ENCODE measurements at places on chromosomes 5 and 9.
A peak's percentile ranks its signal among the peaks of the same experiment; 100 is the strongest.

- no peak for DNase-seq
Observed at GRCh38 chr5:124630767-124631704, 115.4 kb downstream of the ZNF608 start.

- DNase-seq = no peak
Observed at GRCh38 chr5:159332800-159333544, 2.7 kb upstream of the IL12B start.

DNA sequence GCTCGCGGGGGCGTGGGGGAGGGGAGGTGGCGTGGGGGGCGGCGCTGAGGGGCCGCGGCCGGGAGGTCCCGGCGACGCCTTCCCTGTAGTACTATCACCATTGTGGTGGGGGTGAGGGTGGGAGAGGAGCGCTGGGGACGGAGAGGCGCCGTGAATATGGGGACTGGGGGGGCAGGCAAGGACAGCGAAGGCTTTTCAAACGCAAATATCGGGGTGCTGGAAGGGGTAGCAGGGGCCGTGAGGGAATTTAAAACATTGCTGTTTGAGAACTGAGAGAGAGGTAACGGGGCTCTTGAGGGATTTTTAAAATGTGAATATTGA lies 427 bp downstream of the RBM27 start:
- no peak for DNase-seq

DNA sequence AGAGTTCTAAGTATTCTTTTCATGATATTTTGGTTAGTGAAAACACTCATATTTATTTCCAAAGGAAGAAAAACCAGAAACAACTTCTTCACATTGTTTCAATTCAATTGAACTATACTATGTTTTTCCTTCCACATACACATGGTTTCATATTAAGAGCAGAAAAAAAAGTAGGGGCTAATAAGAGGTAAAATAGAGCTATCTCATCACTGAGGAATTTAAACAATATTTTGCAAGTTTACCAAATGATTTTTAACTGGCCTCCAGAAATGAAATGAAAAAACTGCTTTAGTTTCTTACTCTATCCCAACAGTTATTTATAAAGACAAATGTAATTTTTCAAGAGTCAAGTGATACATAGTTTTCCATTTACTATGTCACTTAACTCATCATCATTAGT lies 233.5 kb downstream of the RFX3 start:
- DNase-seq = peak; percentile 27

DNA sequence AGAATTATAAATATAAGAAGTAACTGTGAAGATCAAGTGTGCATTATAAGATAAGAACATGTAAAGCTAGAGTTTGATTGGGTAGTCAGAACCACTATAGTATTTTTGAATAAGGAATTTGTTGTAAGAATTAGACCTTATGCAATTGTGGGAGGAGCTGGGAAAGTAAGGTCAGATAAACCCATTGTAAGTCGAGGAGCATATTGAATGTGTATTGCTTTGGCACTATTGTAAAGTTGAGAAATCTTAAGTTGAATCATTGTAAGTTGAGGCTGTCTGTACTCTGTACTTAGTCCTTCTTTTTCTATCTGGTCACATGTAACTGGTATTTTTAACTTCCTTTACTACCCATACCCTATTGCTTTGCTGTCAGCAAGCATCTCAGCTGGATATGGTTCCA lies 158.7 kb downstream of the CCDC171 start:
- DNase-seq = peak; percentile 40

GRCh38 chr9:2758898-2759510 lies 41.7 kb downstream of the KCNV2 start:
- peak; percentile 48 for DNase-seq

DNA sequence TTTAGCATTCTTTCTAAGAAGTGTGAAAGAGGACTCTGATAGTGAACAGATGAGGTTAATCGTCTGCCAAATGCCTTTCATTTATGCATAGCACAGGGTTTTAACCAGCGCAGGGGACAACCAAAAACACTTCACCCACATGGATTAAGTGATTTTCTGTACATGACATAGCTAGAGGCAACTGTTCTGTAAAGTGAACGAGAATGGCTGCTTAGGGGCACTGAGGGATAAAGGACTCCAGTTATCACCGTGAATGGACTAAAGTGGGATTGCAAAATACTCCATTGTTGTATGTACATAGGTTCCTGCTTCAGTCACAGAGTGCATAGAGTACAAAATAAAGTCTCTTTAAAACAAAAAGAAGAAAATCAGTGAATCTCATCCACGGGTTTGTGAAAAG lies 456.8 kb downstream of the DMAC1 start:
- no peak for DNase-seq

DNA sequence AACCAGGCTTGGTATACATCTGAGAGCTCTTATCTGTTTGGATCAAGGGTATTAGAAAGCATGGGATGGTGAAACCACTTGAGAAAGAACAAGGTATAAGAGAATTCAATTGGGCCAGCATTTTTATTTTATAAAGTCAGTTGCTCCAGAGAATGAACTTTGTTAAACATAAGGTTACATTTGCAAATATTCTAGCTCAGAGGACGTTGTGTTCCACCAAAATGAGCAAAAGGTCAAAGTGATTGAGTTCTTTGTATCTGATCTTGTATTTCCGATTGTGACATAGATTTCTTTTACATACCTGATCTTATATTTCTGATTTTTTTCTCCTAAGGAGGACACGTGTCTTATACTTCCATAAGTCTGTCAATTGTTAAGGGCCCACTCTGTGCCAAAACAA lies 8.6 kb upstream of the STARD4 start:
- DNase-seq = no peak

DNA sequence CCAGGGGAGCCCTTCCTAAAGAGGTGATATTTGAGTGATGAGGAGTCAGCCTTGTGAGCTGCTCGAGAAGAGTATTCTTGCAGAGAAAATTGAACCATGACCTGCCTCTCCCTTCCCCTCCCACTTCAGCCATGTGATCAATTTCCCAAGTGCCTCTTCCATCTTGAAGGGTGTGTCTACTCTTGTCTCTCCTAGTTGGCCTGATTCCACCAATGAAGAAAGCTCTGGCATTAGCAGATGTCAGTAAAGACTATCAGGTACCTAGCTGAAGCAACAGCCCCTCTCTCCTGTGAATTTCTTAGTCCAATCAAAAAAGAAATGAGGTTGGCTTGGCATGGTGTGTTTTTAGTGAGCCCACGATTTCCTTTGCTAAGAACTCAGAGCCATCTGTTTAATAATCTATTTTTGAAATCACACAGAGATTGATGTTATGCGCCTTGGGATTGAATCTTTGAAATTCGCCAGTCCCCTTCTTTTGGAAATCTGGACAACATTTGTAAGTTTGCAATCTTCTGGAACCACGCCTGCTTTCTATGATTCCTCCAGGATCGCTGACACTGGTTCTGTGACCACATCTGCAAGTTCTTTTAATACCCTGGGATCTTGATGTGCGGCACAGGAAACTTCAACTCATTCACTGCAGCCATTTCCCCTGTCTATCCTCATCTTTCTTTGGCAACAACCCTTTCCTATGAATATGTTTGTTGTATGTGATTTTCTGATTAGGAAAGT lies 404.6 kb downstream of the DMRT2 start:
- no peak for DNase-seq

DNA sequence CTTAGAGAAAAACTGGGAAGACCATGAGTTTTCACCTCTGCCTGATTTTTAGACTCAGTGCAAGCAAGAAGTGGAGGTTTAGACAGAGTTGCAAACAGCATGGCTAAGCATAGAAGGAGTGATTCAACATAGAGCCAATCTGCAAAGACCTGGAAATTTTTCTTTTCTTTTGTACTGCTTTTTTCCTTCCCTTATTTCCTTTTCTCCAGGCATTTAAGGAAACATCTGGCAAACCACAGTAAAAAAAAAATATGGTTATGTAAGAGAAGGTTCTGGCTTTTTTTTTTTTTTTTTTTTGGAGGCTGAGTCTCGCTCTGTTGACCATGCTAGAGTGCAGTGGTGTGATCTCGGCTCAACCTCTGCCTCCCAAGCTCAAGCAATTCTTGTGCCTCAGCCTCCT lies 16.6 kb upstream of the DCAF12 start:
- DNase-seq = no peak

DNA sequence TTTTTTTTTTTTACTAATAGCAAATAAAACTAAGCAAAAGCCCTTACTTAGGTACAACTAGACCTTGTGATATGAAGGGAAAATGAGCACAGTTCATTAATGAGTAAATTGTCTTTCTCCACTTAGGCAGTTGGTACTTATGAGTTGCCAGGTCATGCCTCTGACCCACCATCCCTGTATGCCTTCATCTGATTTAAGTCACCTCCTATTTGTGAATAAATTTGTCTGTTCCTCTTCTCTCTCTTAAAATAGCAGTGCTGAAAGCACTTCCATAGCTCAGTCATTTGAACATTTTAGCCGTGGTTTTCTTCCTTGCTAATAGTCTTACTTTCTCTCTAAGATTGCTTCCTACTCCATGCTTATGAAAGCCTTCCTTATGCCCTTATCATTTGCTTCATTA lies 61.4 kb downstream of the SLC44A1 start:
- no peak for DNase-seq

GRCh38 chr5:35777358-35778087 lies 79.2 kb upstream of the IL7R start:
- peak; percentile 94 for DNase-seq

- DNase-seq = no peak
Observed at GRCh38 chr5:91423871-91424270, 40.8 kb upstream of the ARRDC3 start.

GRCh38 chr9:7760014-7760415 lies 39.6 kb downstream of the DMAC1 start:
- peak; percentile 9 for DNase-seq

DNA sequence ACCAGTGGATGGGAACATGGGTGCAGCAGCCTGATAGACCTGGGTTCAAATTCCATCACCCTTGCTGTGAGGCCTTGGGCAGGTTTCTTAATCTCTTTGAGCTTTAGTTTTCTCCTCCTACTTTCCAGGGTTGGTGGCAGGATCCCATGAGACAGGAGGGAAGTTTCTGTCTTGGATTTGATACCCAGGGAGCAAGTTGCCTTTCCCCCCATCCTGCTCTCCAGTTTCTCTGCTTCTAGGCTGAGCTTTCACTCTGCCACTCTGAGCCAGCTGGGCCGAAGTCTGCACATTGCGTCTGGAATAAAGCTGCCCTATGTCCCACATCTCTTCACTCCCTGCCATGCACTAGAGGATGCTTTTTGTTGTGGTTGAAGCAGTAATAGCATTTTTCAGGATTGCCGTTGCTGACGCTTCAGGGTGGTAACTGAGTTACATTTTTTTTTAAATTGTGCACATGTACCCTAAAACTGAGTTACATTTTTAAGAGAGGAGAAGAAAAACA lies 40.5 kb upstream of the ANGPTL2 start:
- DNase-seq = no peak

- no peak for DNase-seq
Observed at GRCh38 chr5:6830643-6831239, 117.5 kb downstream of the TENT4A start.

DNA sequence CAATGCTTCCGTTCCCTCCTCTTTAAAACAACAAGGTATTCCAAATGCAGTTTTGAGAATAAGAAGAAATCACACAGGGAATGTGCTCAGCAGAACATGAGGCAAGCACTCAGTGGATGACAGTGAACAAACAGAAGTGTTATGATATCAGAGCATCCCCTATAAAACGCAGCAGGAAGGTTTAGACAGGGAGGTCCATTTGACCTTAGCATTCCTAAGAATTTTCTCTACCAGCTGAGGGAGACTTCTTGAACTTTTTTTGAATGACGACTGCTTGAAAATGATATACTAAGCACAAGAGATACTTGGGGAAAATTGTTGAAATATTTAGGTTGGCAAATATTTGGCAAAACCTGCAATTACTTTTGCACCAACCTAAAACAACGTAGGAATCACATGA lies 3.9 kb downstream of the AMACR start:
- peak; percentile 65 for DNase-seq

DNA sequence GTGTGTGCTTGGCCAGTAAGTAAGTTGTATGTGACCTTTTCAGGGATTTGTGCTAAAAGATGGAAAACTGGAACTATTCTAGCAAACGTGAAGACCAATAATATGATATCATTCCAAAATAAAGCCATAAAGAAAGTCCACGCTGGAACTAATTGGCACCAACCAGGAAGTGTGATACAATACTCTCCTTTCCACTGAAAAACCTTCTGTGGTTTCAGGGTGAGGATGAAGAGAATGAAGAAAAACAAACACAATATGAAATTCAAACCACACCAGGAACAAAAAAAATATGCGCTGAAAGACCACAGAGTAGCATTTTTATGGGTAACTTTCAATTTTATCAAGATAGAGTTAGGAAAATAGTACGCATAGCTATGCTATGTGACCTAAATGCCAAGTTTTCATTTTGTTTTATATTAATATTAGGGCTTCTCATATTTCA lies 105.8 kb downstream of the EFNA5 start:
- peak; percentile 86 for DNase-seq

- no peak for DNase-seq
Observed at GRCh38 chr5:173247041-173247440, 12.0 kb upstream of the NKX2-5 start.

DNA sequence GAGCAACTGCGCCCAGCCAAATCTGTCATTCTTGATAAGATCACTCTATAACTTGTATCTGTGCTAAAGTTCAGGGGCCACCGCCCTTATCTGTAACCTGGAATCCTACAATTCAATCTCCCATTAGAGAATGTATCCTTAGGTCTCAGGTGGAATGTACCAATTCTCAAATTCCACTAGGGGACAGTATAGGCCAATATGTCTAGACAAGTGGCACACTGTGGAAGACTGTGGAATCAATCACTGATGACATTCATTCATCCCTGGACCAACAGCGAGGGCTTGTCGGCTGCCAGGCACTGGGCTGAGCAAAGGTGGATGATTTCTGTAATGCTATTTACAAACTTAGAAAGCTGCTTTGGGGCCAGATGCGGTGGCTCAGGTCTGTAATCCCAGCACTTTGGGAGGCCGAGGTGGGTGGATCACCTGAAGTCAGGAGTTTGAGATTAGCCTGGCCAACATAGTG lies 28.7 kb upstream of the MEGF9 start:
- DNase-seq = peak; percentile 61

DNA sequence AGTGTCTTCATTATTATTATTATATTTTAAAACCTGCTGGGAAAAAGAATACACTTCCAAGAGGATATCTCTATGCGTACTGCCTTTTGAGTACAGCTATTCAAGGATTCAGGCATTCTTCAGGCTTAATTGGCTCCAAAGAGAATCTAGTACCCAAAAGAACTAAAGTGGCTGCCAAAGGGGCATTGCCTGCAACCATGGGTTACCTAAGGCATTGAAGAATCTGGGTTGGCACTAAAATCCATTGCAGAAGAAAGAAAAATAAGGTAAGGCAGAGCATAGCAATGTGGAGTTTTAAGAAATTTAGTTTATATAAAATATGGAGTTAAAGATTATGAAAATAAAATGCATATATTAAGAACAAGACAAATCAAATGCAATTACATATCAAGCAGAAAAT lies 223.5 kb downstream of the TMEM161B start:
- no peak for DNase-seq

GRCh38 chr5:134511796-134512660 lies 13.4 kb upstream of the JADE2 start:
- DNase-seq = peak; percentile 86

GRCh38 chr9:125761676-125762450 lies 14.7 kb downstream of the PBX3 start:
- no peak for DNase-seq

All from choroid plexus epithelial cell (primary cell).